Ovary (tissue), 10 donors: ENCODE measurements at places on chromosomes 6 and 20.

GRCh38 chr20:31475472-31476293 lies 595 bp downstream of the REM1 start:
- no peak for DNase-seq

GRCh38 chr20:39603219-39603618 lies 641.1 kb downstream of the DHX35 start:
- no peak for DNase-seq

DNA sequence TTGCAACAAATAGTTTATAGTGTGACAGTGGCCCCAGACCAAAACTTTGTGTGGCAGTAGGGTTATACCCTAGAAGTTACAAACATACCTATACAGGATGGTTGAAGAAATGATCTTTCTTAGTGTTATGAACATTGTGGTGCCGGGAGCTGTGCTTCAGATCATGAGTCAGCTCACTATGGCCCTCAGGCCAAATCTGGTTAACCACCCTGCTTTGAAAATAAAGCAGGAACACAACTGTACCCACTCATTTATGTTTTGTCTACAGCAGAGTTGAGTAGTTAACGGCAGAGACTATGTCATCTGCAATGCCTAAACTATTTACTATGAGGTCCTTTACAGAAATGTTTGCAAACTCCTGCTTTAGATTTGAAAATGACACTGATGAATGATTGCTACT lies 24.3 kb downstream of the AKAP7 start:
- DNase-seq = no peak

DNA sequence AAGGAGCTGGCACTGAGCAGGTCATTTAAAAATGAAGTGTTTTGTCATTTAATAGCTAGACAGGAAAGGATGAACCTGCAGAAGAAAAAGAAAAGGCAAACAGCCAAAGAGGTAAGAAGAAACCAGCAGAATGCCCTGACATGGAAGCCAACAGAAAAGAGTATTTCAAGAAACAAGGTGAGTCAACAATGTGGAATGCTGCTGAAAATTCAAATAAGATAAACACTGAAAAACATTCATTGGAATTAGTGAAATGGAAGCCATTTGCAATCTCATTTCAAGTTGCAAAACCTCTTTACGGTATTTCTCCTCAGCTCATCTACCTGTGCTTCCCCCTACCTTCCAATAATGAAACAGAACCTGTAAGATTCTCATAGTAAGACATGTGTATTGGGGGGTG lies 59.6 kb downstream of the RWDD2A start:
- DNase-seq = no peak

DNA sequence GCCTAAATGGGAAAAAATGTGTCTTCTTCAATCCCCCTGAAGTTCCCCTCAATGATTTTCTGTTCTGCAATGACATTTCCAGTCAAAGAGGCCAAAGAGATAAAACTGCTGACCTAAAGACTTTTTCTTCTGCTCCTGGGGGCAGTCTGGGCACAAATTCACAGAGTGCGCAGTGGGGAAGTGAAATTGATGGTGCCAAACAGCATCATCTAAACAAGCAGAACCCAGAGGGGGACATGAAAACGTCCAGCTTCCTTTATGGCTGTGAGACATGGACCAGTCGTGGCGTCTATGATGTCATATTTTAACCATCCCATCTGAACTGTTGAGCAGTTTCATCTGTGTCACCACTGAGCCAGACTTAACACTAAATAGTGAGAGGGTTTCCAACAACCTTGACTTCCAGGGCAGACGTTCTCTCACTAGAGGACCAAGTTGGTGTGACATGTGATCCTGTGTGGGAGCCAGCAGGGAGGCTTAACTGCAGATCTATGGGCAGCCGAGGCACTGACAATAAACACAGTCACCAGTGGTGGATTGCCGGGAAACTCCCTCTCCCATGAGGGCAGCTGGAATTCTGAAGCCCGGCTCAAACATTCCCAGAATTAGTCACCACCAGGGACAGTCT lies 12.4 kb downstream of the SCML4 start:
- no peak for DNase-seq

GRCh38 chr6:113619077-113619476 lies 238.1 kb upstream of the MARCKS start:
- no peak for DNase-seq

GRCh38 chr6:27867945-27868300 lies 44.3 kb downstream of the OR2B2 start:
- DNase-seq = no peak

- no peak for DNase-seq
These were observed 42.0 kb upstream of the PXDC1 start for GRCh38 chr6:3793545-3793944.

- DNase-seq = no peak
These were observed 72.6 kb downstream of the HIVEP2 start for GRCh38 chr6:142872376-142872775.

- no peak for DNase-seq
These were observed 167.1 kb upstream of the TOP1 start for GRCh38 chr20:40861427-40862008.

- DNase-seq = no peak
These were observed 278.2 kb downstream of the TFAP2A start for GRCh38 chr6:10136636-10137035.

- no peak for DNase-seq
These were observed 11.2 kb downstream of the TCFL5 start for GRCh38 chr20:62850333-62850974.

- no peak for DNase-seq
These were observed 33.8 kb downstream of the RIN2 start for GRCh38 chr20:19791887-19792286.

- no peak for DNase-seq
These were observed 21.7 kb upstream of the TAGAP start for GRCh38 chr6:159066483-159066882.

DNA sequence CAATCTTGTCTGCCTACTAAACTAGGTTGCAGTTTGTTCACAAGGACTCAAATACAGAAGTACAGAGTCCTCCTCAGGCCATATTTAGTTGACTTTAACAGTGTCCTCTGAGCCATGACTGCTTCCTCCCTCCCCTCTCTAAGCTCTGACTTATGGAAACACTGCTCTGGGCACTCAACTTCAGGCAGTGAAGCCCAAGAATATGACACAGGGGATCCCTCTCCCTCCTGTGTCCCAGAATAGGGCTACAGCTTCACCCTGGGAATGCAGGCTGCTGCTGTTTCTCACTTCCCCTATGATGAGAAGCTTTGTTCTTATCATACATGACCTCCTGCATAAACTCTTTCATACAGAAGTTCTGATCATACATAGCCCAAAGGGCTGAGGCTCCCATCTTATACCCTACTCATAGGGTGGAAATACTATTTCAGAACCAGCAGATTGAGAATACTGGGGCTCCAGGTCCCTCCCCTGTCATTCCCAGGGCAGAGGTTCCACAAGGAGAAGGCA lies 97.3 kb upstream of the UST start:
- DNase-seq = no peak

DNA sequence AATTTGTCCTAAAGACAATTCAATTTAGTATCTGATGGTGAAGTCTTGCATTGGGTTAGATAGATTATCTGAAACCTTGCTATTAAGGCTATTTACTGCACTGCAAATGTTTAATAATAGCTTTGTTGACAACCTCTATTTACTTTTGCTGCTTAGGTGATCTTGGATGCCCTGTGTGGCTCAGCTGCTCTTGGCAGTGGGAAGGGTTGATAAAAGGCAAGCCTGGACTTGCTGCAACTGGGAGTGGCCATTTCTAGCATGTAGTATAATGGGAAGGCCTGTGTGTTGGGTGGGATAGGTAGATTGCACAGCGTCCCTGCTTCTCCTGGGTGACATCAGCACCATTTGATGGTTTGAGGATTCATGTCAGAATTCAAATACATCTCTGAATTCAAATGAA lies 49.1 kb downstream of the ARMC2 start:
- DNase-seq = no peak

DNA sequence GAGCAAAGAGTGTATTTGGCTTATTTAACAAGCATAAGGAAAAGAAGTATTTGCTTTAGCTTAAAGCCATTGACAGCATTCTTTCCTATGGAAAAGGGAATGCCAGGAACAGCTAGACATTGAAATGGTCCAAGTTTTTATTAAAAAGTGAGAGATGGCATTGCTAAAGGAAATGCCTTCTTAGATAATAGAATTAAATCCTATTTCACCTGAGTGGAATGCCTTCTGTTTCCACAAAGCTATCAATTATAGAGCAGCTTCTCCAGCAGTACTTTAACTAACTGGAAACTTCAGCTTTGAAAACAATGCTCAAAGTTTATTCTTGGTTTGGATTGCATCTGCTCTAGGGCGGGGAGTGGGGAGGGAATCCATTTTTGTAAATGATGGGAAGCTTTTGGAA lies 85.1 kb upstream of the CNKSR3 start:
- DNase-seq = no peak

DNA sequence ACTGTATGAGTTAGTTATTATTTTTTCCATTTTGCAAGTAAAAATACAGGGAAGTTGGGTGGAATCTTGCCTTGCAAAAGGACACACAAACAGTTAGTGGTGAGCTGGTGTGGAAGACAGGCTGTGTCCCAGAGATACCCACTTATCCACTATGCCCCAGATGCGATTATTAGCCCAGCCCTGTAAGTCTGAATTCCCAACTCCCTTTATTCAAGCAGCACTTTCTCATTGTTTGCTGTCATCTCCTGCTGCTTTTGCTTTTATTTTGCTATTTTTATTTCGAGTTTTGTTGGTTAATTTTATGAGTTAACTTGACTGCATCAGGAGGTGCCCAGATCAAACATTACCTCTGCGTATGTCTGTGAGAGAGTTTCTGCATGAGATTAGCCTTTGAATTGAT lies 239.4 kb downstream of the DOK5 start:
- no peak for DNase-seq

DNA sequence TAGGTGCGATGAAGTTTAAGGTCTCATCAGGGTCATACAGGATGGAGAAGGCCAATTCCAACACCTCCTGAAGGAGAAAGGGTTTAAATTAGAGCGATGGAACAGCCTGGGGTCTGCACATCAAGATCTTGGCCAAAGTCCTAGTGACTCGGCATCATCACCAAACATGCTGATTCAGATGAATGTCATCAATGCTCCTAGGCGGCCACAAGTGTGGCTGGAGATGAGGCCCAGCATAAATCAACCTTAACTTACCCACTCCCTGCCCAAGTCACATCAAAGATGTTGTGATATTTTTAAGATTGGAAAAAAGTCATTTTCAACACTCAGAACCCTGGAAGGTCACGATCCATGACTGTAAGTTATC lies 37.5 kb downstream of the ELMO2 start:
- DNase-seq = no peak

DNA sequence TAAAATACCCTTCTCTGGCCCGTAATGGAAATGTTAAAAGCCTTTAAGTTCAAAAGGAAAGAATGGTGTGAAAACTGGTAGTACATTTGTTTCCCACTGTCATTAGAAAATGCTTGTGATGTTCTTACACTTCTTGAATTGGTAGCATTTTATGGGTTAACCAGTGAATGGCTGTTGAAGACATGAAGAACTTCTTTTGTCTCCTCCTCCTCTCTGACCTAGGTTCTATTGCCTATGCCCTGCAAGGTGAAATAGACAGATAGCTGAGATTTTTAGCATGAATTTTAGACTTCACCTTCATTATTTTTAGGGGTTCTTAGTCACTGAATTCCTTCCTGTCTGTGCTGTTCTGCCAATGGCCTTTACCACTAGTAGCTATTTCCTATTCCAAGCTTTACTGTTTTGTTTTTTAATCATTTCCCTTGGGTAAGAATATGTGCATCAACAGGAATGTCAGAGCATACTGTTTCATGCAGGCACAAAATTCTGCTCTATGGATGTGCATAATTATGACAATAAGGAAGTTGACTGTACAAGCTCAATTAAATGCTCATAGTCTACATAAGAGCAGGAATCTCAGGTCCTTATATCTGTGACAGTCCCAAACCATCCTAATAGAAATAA lies 4.9 kb downstream of the TNFAIP3 start:
- no peak for DNase-seq

GRCh38 chr6:145349950-145350510 lies 385.3 kb downstream of the EPM2A start:
- no peak for DNase-seq

DNA sequence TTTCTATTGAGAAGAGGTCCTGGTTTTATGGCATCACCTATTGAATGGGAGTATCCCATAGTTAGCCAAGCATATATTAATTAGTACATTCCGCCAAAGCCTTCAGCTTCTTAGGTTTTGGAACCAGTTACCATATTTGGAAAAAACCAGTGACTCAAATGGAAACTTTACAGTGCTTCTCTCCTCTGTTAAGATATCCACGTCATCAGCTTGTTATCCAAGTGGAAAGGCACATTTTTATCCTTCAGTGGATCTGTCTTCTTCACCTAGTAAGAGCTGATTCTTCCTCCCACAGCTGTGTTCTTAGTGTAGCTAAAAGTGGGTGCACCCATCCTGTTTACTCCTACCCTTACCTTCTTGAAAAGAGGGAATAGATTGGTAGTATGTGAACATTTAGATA lies 34.5 kb downstream of the TPD52L1 start:
- no peak for DNase-seq
